ENCODE measurements at places on chromosomes 7 and 10. TPM values are rescaled to one million over a fixed set of nuclear protein-coding genes. Genes with fewer than 3 reads are reported as not detected.

The ACSM6 gene
- 0.30 TPM for polyA plus RNA-seq

GRCh38 chr7:1610013-1610677, 40.3 kb upstream of the PSMG3 start:
- H3K4me3 ChIP-seq: no peak overlapping the region
- H3K4me1 ChIP-seq: no peaks in the 10 kb centered on the region

GRCh38 chr10:36087006-36088005, 445.2 kb upstream of the FZD8 start:
- no peak overlapping the region for H3K4me3 ChIP-seq
- H3K27me3 ChIP-seq: no peaks in the 10 kb centered on the region
- no peaks in the 10 kb centered on the region for H3K4me1 ChIP-seq
- DNase-seq: no peak

DNA sequence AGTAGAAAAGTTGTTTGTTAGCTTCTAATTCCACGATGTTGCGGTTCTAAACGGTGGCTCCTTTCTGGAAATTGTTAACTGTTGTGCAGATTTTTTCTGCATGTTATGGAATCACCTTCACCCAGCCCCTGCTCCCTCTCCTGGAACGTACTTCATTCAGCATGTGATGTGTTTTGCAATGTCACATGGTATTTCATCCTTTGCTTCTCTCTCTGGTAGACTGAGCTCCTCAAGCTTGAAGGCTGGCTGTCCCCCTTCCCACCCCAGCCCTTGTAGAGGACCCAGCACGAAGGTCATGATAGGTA, 4.4 kb downstream of the PPP2R2D start:
- H3K27me3 ChIP-seq: no peaks in the 10 kb centered on the region
- no peak for DNase-seq
- H3K36me3 ChIP-seq: peaks cover 8% of the 10 kb centered on the region

- DNase-seq: no peak
- peaks cover 1% of the 10 kb centered on the region for H3K4me1 ChIP-seq
- no peak overlapping the region for H3K4me3 ChIP-seq
- no peaks in the 10 kb centered on the region for H3K27me3 ChIP-seq
Observed at GRCh38 chr10:61995220-61995503, 93.7 kb downstream of the ARID5B start.

DNA sequence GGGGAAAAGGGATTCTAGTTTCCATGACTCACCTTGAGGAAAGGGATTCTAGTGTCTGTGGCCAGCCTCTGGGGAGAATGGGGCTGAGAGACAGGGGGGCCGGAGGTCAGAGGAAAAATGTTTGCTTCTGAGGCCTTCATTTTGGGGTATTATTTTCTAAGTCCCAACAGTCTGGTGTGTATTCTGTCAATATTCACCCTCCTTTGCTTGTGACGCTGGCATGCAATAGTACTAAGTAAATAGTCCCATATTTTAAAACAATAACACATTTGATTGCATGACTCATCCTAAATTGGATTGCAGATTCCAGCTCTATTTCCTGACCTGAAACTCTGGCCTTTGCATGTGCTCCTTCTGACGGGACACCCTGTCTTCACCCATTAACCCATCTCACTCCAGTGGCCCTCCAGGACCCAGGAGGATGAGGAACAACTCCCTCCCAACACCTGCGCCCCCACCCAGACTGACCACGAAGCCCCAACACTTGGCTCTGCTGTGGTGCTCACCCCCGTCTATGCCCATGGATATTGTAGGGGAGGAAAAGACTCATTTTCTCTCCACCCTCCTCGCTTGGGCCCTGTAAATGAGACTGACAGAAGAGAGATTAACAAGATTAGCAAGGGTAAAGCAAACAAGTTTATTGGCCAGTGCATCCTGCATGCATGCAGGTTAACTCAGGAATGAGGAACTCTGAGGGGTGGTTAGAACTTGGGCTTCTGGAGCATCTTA, 495.6 kb upstream of the KLF6 start:
- H3K27me3 ChIP-seq: no peaks in the 10 kb centered on the region
- no peak overlapping the region for H3K27ac ChIP-seq
- H3K36me3 ChIP-seq: no peaks in the 10 kb centered on the region
- H3K4me1 ChIP-seq: peaks cover 3% of the 10 kb centered on the region

DNA sequence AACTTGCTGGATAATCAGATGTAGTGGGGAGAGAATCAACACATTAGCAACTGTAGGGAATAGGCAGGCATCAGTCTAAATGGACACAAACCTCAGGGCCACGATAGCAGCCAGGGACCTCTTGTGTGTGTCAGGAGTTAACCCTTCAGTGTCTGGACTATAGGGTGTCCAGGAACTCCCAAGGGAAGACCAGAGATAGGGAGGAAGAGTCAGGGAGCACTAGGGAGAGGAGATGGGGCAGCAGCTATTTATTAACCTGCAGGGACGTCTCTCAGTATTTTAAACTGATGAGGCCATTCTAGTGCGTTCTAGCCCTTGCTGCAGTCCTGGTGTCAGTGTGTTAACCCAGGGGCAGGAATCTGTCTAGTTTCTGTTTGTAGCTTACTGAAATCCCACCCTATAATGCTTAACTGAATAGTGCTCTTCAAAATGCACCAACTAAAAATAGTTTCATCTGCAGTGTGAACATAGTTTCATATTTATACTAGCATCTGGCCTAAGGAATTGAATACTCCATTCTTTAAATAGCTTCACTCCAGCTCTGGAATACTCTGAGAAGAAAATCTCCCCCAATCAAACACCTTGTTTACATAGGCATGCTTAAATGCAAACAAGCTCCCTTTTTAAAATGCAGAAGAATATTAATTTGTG, 62.7 kb downstream of the ARID5B start:
- no peak overlapping the region for H3K27ac ChIP-seq
- H3K4me1 ChIP-seq: no peaks in the 10 kb centered on the region
- H3K36me3 ChIP-seq: no peaks in the 10 kb centered on the region
- no peak overlapping the region for H3K4me3 ChIP-seq
- no peaks in the 10 kb centered on the region for H3K27me3 ChIP-seq

The NEUROD6 gene
- not detected for polyA plus RNA-seq

The MSRB2 gene
- 13.9 TPM for polyA plus RNA-seq

The SLC26A5 gene
- 0.24 TPM for polyA plus RNA-seq

GRCh38 chr7:35716038-35716803, 21.3 kb upstream of the HERPUD2 start:
- no peaks in the 10 kb centered on the region for H3K4me1 ChIP-seq
- no peaks in the 10 kb centered on the region for H3K27me3 ChIP-seq
- DNase-seq: no peak
- no peak overlapping the region for H3K27ac ChIP-seq
- no peaks in the 10 kb centered on the region for H3K36me3 ChIP-seq

DNA sequence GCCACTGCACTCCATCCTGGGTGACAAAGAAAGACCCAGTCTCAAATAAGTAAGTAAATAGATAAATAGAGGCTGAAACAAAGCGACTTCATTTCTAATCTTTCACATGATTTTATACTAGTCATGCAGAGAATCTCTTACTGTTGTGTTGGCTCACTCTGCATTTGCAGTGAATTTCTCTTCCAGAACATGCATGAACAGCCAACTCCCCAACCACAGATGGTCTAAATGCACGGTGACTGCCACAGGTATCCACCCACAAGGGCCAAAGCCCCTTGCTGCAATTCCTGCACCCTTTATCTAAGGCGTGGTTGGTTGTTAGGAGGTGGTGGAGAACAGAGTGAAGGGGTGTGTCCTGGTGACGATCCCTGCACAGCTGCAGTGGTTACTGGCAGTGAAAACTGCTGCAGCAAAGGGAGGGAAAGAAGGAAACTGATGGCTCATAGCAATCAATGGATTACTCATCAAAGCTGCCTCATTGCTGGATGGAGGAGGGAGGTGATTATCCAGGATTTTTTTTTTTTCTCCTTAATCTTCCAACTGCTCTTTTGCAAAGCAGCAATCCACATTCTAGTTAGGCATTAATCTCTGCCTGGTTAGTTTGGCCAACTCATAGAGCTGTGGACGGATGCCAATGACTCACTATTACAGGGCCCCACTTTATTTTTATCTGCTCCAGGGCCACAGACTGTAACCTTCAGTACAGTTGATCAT, 50.6 kb downstream of the PRTFDC1 start:
- H3K27me3 ChIP-seq: no peaks in the 10 kb centered on the region
- H3K4me1 ChIP-seq: no peaks in the 10 kb centered on the region
- H3K27ac ChIP-seq: no peak overlapping the region
- no peak for DNase-seq
